ENCODE measurements at places on chromosomes 12 and 14. TPM values are rescaled to one million over a fixed set of nuclear protein-coding genes. Genes with fewer than 3 reads are reported as not detected.

The CRY1 gene
- total RNA-seq = 14.3 TPM

The TAS2R7 gene
- 0.09 TPM for total RNA-seq

The DENND5B gene
- total RNA-seq = 8.5 TPM

The RNU4-1 gene
- under 0.01 TPM for total RNA-seq

The MANSC1 gene
- total RNA-seq = 7.0 TPM

The B4GALNT1 gene
- under 0.01 TPM for total RNA-seq

The NOC4L gene
- 10.1 TPM for total RNA-seq

The CCDC197 gene
- total RNA-seq = not detected

The KRT72 gene
- not detected for total RNA-seq

The PRICKLE1 gene
- total RNA-seq = 7.6 TPM

The RND1 gene
- total RNA-seq = 2.1 TPM

The LRP1-AS gene
- not detected for total RNA-seq

The ZDHHC22 gene
- not detected for total RNA-seq

The TAS2R31 gene
- total RNA-seq = 2.7 TPM

The RERG gene
- not detected for total RNA-seq

The SCN8A gene
- total RNA-seq = 0.54 TPM

The MEG3 gene
- 2.7 TPM for total RNA-seq

The ITGB7 gene
- total RNA-seq = under 0.01 TPM

The GLT1D1 gene
- not detected for total RNA-seq

The OTOGL gene
- total RNA-seq = 0.22 TPM

The KRT75 gene
- not detected for total RNA-seq

All from dermis lymphatic vessel endothelial cell (primary cell).